ENCODE measurements at places on chromosomes 6 and 20.

GRCh38 chr6:1267790-1268762 is 43.8 kb upstream of the FOXQ1 start:
- DNase-seq, result no peak

- DNase-seq, result peak; percentile 71
Measured at GRCh38 chr6:35776364-35777215, at the start of gene CLPSL2. Gene CLPSL2 (plus strand): TSS chr6:35776598. CDS start chr6:35776619, 21 bp downstream.

DNA sequence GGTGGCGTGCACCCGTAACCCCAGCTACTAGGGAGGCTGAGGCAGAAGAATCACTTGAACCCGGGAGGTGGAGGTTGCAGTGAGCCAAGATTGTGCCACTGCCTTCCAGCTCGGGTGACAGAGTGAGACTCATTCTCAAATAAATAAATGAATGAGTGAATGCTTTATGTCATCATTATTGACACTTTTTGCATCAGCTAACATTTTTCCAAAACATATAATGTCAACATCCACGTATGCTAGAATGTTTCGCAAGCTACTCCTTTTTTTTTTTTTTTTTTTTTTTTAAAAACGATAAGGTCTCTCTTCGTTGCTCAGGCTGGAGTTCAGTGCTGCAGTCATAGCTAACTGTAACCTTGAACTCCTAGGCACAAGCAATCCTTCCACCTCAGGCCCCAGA is 72.2 kb downstream of the SENP6 start:
- no peak for DNase-seq

DNA sequence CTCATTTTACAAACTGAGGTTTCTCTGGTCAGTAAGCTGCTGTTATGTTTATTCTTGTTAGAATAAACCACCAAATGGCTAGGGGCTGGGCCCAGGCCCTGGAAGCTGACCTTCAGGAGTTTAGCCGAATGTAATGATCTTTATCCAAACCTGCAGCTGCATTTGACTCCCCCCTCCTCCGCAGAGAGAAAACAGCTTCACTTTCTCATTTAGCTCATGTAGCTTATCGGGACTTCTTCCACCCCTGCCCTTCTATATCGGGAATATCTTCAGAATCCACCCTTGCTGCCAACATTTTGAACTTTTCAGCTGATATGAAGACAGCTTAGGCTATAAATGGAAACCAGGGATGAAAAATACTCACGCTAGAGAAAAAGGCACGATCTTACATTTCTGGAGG is 102.6 kb downstream of the ZMYND8 start:
- no peak for DNase-seq

DNA sequence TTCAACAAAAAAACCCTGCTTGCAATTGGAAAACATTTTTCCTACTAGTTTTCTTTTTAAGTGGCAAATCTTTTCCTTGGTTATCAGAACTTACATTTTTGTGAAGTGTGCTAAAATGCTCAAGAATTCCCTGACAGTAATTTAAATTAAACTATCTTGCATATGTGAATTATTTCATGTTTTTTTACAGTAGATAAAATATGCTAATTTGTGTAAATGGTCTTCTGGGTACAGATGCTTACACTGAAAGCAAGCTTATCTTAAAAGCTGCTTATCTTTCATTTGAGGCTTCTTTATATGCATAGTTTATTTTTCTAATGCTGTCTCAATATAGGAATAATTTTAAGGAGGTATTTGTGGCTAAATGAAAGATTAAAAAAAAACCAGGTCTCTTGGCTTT is 403.0 kb upstream of the FLRT3 start:
- no peak for DNase-seq

DNA sequence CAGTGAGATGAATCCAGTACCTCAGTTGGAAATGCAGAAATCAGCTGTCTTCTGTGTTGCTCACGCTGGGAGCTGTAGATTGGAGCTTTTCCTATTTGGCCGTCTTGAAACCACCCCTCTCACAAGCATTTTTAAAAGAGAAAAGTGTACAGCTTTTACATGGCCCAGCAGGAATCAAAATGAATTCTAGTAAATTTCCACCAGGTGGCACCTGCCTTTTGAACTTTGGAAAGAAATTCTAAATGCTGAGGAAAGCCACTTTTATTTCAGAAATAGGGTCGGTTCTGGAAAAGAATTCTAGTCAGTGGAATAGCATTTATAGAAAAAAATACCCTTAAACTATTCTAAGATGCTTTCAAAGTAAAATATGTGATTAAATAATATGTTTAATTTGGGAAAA is 647.8 kb downstream of the CD109 start:
- no peak for DNase-seq

DNA sequence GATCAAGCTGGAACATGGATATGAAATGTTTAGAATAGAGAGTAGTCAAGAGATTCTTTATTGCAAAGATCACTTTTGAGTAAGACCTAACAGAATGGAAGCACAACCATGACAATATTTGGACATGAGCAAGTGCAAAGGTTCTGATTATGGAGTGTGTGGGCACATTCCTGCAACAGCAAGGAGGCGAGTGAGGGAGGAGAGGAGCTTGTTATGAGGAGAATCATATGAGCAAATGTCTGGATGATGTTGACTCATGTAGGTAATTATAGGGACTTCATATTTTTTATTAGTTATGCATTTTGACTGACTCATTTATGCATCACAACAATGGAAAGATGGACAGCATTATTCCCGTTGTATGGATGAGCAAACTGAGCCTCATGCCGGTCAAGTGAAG is 100.8 kb upstream of the SLC35B3 start:
- DNase-seq, result no peak

Measured in ecto neural progenitor cell (in vitro differentiated cells).